Upper lobe of right lung (tissue), 1 donor: ENCODE measurements at places on chromosomes 6 and 20.

DNA sequence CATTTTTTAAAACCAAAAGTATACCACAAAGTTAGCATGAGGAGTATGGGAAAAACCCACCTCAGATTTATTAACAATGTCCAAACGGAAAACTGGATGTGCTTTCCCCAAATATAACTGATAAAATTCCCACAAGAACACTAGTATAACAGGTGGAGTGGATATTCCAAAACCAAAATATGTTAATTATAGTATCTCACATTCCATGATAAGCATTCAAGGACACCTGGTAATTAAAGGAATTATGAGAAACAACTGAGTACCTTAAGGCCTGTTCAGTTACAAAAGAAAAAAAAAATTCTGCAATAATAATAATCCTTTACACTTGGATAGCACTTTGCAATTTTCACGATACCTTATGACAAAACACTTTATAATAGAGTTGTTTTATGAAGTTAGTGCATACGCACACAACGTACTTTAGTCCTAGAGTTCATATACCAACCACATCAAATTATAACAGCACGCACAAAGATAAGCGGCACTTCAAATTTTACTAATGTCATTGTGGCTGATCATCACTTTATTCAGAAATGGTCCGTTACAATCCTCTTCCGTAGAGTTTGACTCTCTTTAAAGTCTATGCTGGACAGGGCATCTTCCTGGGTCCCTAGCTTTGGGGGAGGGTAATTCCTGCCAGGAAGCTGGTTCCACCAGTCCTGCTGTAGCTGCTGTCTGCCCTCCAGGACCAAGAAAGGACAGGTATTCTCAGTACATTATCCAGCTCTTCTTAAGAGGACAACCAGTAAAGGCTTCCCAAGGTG lies 1.7 kb downstream of the CDK19 start:
- no peak for DNase-seq

DNA sequence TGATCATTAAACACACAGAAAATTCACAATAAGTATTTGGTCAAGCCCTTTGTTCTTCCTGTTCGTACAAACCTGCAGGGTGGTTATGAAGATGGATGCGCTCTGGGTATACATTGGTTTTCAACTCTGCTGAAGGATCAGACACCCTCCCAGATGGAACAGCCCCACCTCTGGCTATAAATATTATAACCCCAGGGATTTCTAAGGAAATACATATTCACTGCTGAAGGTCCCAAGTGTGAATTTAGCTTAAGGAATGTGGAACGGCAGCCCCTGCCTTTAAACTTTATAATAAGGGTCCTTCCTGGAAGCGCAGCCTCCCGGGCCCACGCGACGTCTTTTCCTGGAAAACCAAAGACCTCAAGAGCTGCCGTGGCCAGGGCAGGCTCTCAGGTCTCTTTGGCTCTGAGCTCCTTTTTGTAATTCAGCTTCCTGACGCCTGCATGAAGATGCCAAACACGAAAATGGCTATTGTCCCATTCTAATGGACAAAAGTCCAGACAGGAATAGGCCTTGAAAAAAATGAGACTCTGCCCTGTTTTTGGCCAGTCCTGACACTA lies 172.4 kb upstream of the SSTR4 start:
- DNase-seq, result no peak

GRCh38 chr6:134593887-134594286 lies 276.0 kb upstream of the SGK1 start:
- no peak for DNase-seq

GRCh38 chr6:25579902-25580495 lies 72.0 kb upstream of the SCGN start:
- DNase-seq, result no peak

DNA sequence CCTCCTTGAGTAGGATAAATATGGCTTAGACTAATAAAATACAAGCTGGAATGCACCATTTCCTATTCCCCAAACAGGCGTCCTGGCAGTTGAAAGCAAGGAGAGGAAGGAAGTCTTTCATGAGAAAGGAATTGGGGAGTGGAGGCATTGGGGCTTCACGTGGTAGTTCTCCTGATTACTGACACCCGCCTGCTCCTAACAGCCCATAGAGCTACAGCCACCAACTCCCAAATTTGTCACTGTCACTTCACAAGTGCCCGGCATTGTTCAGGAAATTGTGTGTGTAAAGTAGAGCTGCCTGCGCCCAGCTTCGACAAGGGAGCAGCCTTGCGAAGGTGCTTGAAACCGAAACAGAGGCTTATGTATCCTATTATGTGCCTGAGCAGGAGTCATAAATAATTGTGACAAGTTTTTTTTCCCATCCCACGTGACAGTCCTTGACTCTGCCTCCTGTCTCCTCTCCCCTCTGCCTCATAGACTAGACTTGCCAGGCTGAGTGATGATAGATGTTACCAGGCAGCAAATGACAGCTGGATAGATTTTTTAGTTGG lies 301.7 kb upstream of the ZFP64 start:
- DNase-seq, result no peak

DNA sequence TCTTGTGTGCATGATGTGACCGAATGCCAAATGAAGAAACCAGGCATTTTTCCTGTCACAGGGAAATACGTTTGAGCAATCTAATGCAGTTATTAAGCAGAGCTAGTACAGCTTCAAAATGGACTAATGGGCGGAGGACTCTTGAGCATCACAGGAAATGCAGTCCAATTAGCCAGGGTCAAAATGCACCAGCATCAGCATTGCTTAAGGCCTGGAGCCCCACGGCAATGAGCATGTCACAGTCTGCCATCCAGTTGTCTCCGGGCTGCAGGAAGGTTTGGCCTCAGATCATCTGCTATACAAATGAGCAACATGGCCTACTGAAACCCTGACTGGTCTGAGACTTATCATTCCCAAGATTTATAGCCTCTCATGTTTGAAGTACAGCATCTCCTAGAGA lies 652.1 kb upstream of the SLC35B3 start:
- DNase-seq, result no peak

DNA sequence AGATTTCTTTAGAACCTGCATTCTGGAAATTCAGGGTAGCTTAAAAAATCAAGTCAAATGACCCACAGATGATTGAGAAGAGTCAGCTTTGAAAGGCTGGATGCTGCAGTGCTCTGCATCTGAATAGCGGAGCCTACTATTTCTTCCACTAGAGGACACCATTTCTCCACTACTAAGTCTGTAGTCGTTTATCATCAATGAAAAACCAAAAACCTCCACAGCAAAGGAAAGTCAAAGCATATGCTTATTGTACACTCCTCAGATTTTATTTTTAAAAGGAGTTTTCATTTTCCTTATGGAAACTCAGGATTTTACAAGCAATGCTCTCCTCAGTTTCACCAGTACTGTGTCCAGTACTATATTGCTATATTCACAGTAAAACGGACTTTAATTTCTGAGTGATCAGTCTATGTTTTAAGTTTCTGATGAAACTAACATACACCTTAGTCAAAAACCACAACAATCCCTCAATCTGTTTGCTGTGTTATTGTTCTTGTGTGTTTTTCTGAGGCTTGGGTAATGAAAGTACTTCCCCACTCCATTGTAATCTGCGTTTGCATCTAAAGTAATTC lies 50.5 kb upstream of the ENPP5 start:
- no peak for DNase-seq

DNA sequence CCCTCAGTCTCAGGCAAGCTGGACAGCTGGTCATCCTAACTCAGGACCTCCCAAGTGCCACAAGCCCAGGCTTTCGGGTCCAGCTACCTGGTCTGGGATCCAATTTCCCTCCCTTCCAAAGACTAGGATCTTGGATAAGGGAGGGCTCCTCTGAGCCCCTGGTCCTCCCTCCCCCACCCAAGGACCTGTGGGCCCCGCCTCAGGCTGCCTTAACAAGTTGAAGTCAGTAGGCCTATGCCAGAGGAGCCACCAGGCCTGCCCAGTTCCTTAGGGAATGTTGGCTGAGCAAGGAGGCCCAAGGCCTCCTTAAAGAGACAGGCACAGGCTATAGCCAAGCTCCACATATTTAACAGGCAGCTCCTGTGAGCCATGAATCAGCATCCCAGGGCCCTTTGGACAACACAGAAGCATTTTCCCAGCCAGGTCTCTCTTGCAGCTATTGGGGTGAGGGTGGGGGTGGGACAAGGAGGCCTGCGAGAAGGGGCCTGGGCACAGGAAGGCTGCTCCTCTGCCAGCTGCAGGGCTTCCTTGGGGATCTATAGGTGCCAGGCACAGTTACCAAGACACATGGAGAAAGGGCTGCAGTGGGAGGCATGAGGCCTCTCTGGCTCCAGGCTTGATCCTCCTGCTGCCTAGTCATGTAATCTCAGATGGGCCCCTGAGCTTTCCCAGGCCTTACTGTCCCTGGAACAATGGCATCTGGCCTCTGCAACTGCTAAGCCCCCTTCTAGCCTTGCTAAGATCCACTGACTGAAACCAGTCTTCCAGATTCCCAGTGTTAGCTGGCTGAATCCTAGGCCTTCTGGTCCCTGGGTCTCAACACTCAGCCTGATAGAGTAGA lies 27.4 kb upstream of the NOL4L start:
- DNase-seq, result no peak

- no peak for DNase-seq
Measured at GRCh38 chr6:97026298-97026697, 101.8 kb downstream of the KLHL32 start.

GRCh38 chr6:168999392-168999791 lies 254.3 kb downstream of the THBS2 start:
- no peak for DNase-seq

GRCh38 chr20:15859061-15859460 lies 714.2 kb downstream of the KIF16B start:
- no peak for DNase-seq

DNA sequence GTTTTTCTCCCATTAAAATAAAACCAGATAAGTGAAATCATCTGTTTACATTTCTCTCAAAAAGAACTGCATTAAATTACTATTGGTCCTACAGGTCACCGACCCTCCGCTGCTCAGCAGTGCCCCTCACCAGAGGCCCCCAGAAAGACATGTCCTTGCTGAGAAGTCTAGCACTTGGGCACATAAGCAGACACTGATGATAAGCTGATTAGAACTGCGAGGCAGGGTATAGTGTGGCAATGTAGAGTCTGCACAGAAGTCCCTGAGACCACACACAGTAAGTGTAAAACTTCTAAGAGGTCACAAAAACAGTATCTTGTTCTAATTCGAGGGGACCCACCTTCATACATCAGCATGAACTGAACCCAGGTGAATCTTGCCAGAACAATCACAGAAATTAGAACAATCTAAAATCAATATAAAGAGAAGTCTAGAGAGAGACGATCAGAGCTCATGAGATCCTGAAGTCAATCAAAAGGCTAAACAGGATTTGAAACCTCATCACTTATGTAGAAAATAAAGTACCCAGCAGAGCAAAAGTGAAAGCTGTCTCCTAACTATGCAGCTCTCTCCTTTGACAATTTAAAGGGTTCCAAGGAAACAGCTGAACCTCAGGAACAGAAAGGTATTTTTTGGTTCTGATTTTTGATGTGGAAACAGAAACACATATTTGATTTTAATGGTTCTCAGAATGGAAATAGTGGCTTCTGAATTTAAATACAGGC lies 182.9 kb downstream of the PTPRT start:
- DNase-seq, result no peak

DNA sequence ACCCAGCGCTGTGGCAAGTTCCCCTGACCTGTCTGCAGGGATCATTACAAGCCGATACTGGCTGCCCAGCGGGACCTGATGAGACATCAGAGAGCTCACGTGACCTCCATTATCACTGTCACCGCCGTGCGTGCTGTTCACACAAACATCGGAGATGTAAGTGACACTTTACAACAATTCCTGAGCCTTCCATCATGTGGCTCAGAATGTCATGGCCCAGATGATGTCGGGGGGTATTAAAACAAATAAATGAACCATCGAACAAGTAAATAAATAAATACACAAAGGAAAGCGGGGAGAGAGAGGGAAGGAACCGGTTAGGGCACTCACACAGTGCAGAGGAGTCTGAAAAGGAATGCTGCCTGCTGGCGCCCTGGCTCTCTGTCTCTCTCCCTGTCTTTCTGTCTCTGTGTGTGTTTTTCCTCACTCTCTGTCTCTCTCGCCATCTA lies 195.1 kb downstream of the BMP7 start:
- peak; percentile 10 for DNase-seq

DNA sequence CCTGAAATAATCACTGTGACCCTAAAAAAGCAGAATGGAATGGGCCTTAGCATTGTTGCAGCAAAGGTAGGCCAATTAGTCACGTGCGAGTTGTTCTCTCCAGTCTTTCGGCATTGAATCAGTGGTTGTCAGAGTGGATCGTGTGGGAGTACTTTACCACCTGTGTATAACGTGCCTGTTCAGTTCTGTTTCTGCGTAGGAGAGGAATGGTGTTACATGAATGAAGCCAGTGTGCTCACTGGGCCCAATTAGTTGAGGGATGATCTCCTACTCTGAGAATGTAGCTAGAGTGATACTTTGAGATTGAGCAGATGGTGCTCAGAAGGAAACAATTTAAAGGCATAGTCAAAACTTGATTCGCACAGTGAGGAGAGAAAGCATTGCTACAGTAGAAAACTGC lies 72.4 kb upstream of the KIF25 start:
- no peak for DNase-seq

DNA sequence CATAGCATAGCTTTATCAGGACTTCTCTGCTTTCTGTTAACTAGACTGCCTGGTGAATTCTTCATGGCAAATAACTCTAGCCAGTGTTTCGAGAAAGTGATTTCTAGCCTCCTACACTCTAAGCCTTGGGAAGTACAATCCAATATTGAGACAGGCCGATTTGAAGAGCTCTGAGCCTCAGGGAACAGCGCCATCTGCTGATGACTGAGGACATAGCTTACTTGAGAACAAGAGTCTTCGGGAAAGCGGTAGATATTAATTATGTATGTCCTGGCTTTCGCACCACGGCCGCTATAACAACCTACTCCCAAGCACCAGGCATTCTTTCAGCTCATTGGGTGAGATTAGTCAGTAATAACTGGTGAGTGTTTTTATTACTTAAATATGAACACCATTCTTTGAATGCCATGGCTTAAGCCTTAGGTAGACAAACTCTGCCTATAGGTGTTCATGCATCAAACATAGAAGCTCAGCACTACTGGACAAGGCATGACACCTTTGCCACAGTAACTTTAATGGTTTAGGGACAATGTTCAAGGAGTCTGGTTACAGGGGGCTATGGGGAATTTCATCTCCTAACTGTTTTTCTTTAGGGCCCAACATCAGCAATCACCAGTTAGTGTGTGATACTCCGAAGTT lies 518.6 kb downstream of the BMP2 start:
- peak; percentile 67 for DNase-seq

GRCh38 chr20:36421641-36422040 lies 115.5 kb downstream of the DLGAP4 start:
- no peak for DNase-seq

GRCh38 chr6:138695193-138695592 lies 78.4 kb upstream of the CCDC28A start:
- no peak for DNase-seq

DNA sequence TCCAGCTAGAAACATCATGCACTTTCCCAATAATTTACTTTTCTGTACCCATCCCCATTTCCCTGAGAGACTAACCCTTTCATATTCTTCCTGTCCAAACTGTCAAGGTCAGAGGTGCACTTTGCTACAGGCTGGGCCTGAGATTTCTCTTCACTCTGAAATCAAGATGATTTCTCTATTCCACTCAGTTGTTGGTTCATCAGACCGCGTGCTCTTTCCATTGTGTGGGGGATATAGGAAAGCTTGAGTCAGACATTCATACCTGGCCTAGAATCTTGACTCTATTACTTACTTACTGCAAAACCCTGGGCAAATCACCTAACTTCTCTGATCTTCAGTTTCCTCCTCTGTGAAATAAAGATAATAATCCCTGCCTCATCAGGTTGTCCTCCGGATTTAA lies 4.7 kb upstream of the ZDHHC14 start:
- no peak for DNase-seq

- DNase-seq, result no peak
Measured at GRCh38 chr20:60058879-60059278, 100.7 kb downstream of the CDH26 start.

- DNase-seq, result no peak
Measured at GRCh38 chr20:60137657-60138245, 179.5 kb downstream of the CDH26 start.
